ENCODE measurements at places on chromosomes 2 and 18. TPM values are rescaled to one million over a fixed set of nuclear protein-coding genes. Genes with fewer than 3 reads are reported as not detected.
A peak's percentile ranks its signal among the peaks of the same experiment; 100 is the strongest.

- H3K27me3 ChIP-seq = no peaks in the 10 kb centered on the region
- no peak overlapping the region for H3K27ac ChIP-seq
- no peaks in the 10 kb centered on the region for H3K4me1 ChIP-seq
- no peak overlapping the region for H3K4me3 ChIP-seq
Observed at GRCh38 chr2:33419581-33420200, 56.8 kb upstream of the RASGRP3 start.

DNA sequence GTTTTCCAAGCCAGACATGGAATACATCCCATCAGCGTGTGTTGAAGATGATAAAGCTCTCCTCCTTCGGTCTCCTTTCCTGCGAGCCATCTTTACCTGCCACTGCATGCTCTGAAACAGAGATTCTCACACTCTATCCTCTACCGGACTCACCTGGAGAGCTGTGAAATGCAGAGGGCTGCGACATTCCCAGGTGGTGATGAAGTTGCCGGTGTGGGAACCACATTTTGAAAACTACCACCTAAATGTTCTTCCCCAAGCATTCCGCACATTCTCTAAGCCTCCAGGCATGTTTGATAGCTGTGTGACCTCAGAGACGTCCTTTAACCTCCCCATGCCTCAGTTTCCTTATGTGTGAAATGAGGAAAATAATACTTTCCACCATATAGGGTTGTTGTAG lies 226.2 kb upstream of the RAB6C start:
- H3K36me3 ChIP-seq = no peaks in the 10 kb centered on the region
- no peaks in the 10 kb centered on the region for H3K27me3 ChIP-seq
- no peak for DNase-seq
- H3K4me3 ChIP-seq = no peak overlapping the region
- H3K4me1 ChIP-seq = no peaks in the 10 kb centered on the region

DNA sequence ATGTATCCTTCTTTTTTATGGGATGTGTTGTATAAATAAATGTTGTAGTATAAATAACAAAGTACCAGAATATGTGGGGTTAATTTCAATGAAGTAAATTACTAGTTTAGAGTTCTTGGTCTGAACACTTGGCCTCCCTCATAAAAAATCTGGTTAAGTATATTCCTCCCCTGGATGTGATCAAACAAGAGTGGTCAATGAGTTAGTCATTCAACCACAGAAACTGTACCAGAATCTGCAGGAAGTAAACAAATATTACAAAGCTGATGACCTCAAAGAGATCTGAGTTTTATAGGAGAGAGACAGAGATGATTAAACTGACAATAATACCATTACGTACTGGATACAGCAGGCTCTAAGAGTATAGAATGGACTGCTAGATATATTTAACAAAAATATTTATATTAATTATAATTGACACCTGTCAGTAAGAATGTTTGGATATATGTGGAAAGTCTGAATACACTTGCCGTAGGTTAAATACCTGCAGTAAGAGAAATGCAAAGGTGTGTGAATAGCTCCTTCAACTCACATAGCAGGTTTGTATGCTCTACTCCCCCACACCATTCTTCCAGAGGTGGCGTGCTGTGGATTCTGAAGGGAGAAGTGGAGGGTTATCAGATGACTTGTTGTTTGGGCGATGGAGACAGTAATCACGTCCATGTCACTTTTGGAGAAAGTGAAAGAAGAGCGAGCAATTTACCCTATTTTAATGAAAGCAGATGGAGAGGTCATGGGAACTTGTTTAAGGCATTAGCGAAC lies 108.3 kb upstream of the LRATD1 start:
- DNase-seq = peak; percentile 20
- H3K36me3 ChIP-seq = no peaks in the 10 kb centered on the region
- no peaks in the 10 kb centered on the region for H3K27me3 ChIP-seq

DNA sequence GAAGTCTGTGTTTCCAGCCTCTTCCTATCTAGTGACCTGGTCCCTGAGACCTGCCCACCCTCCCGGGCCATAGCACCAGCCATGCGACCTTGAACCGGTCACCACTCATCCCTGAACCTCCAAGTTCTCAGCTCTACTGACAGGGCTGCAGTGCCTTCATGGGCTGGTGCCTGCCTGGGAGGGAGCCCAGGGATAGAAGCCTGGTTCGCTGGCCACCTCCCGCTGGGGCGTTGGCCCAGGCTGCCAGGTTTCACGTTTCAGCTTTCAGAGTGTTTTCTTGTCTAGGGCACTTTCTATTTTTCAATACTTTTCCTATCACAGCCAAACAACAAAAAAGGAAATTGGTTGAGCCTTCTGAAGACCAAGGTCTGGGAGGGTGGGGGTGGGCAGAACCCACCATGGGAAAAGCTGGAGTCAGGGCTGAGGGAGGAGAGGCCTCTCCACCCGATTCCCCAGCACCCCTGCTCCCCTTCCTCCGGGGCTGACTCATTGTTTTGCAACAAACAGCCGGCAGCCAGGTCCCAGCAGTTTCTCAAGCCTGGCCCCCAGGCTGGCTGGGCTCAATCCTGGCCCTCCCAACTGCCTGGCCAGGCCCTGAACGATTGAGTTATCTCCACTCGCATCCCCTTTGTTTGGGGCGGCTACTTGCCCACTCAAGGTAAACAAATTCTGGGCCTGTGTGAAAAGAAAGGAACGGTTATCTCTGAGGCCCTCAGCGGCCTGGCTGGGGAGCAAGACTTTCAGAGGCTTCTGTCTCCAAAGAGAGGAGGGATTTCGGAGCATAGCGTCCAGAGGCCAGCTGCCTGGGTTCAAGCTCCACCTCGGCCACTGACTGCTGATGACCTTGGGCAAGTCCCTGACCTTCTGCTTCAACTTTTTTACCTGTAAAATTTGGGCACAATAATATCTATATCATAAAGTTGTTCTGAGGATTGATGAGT lies 47.5 kb downstream of the ZFP36L2 start:
- H3K4me3 ChIP-seq = no peak overlapping the region
- H3K36me3 ChIP-seq = no peaks in the 10 kb centered on the region
- H3K27ac ChIP-seq = peak overlapping the region; percentile 66
- DNase-seq = peak; percentile 94

CHN1 gene
- total RNA-seq = 14.1 TPM

DNA sequence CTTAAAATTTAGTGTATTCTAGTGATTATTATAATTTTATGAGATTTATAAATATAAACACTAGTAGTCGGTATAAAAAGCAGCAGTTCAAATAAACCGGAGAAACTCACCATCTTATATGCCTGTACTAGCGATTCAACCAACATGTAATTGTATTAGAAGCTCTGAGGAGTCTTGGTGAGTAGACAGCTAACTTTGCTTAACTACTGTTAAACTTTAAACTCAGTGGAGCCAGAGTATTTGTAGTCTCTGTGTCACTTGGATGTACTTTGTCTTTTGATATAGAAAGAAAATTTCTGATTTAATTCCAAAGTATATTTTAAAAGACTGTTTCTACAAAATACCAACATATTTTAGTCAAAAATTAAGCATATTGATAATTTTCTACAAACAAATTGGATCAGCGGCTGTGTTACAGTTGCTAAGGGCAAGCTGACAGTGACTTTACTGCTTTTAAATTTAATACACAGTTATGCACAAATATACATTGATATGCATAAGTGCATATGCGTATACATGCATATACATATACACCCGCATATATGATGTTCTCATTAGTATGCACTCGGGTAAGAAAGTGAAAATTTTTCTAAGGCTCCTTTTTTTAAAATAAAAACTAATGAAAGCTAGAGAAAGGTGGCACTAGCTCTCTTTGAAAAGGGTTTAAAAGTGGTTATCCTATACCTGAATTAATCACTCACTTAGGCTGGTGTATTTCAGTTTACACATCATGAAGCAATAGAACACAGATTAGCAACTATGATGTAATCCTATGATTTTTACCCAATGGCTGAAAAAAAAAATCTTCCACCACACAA lies 374.5 kb downstream of the NCKAP5 start:
- H3K36me3 ChIP-seq = no peaks in the 10 kb centered on the region
- H3K4me1 ChIP-seq = no peaks in the 10 kb centered on the region
- no peaks in the 10 kb centered on the region for H3K27me3 ChIP-seq
- peak; percentile 10 for DNase-seq
- no peak overlapping the region for H3K4me3 ChIP-seq

NT5C1B gene
- total RNA-seq = not detected

MAL gene
- 477 TPM for total RNA-seq

- no peaks in the 10 kb centered on the region for H3K36me3 ChIP-seq
- H3K27ac ChIP-seq = no peak overlapping the region
- no peaks in the 10 kb centered on the region for H3K4me1 ChIP-seq
- DNase-seq = no peak
- H3K4me3 ChIP-seq = no peak overlapping the region
Observed at GRCh38 chr2:43292851-43293743, 66.7 kb upstream of the ZFP36L2 start.

SERPINB2 gene
- not detected for total RNA-seq

DNA sequence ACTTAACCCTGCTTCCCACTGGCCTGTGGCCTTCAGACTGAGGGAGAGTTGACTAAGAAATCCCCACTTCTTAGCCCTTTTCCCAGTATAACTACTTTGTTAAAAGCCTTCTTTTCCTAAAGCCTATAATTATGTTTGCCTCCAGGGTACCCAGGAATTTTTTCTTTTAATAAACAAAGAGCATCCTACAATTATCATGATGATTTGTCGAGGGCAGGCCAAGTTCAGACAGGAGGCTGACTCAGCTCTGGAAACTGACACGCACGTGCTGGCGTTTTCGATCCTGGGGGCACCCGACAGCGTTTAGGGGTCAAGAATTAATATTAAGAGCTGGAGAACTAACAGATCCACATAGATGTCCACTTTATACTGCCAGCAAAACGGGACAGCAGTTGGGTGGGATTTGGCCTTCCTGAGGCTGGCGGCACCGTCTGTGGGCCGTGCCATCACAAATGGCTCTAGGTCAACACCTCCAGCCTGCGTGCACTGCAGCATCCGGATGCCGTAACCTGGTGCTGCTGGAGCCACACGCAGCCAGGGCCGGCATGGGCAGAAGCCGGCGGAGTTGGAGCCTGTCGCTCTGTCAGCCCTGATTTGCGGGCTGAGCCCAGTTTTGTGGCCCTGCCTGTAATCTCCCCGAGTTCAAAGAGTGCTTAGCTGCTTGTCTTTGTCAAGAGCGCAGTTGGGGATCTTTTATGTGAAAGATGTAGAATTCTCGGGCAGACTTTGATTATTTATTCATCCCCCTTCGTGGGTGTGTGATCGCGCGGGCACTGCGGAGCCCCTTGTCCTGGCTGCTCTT lies 191.0 kb downstream of the GLI2 start:
- DNase-seq = no peak
- no peak overlapping the region for H3K27ac ChIP-seq
- H3K4me3 ChIP-seq = no peak overlapping the region
- H3K4me1 ChIP-seq = no peaks in the 10 kb centered on the region

GRCh38 chr2:38656866-38657480 lies 8.9 kb upstream of the GALM start:
- H3K4me3 ChIP-seq = no peak overlapping the region
- H3K27me3 ChIP-seq = no peaks in the 10 kb centered on the region
- no peaks in the 10 kb centered on the region for H3K4me1 ChIP-seq
- H3K27ac ChIP-seq = no peak overlapping the region
- DNase-seq = no peak

DNA sequence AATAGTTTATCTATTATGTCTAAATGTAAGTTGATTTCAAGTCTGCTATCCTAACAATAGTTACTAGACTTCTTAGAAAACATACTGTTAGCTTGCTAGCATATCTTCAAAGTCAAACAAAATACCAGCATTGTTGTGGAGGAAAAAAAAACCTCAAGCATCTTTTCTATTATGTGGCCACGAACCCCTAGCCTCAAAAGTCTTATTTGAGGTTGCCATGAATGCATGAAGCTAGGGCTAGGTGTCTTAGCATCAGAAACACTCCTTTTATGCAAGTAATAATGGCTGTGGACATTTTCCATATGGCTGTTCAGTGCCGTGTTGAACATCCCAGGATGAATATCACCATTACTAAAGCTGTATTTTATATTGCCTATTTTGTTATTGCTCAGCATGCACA lies 86.6 kb upstream of the OTX1 start:
- H3K27ac ChIP-seq = no peak overlapping the region
- no peaks in the 10 kb centered on the region for H3K36me3 ChIP-seq
- H3K4me3 ChIP-seq = no peak overlapping the region

IL1F10 gene
- total RNA-seq = not detected

EDAR gene
- 3.1 TPM for total RNA-seq

DNA sequence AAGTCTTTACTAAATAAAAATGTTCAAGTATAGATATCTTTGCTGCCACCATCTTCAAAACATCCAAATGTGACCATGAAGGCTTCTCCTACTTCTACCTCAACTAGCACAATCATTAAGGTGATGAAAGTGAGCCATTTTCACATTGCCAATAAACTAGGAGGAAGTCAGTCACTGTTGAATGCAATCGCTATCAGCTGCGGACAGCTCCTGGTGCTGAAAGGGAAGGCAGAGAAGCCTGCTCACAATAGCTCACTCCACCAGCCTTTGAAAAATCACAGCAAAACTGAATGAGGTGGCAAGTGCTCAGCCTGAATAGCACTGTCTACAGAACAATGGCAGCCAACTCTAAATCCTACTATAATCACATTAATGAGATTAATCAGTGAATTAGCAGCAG lies 2.2 kb downstream of the MYT1L start:
- DNase-seq = peak; percentile 77
- no peak overlapping the region for H3K4me3 ChIP-seq
- H3K27me3 ChIP-seq = no peaks in the 10 kb centered on the region

- no peaks in the 10 kb centered on the region for H3K27me3 ChIP-seq
- no peak for DNase-seq
- no peaks in the 10 kb centered on the region for H3K36me3 ChIP-seq
- no peak overlapping the region for H3K27ac ChIP-seq
- H3K4me1 ChIP-seq = no peaks in the 10 kb centered on the region
Observed at GRCh38 chr18:12589448-12589847, 68.5 kb downstream of the SPIRE1 start.

DNA sequence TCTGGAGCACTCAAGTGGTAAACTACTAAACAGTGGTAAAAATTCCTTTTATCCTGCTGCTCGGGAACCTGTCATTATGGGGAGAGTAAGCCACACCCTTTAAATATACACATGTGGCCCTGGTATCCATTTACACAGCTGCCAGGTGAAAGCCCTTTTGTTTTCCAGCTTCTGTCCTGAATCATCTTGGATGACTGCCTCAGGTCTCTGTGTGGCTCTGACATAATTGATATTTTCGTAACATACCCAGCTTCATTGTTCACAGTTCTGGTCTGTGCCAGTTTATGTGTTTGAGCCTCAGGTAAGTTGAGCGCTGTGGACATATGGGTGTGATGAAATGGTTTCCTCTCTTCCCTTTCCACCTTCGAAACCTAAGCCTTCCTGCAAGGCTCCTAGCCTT lies 15.7 kb upstream of the TTC39C start:
- DNase-seq = peak; percentile 18
- no peaks in the 10 kb centered on the region for H3K27me3 ChIP-seq
- H3K36me3 ChIP-seq = no peaks in the 10 kb centered on the region
- H3K4me1 ChIP-seq = no peaks in the 10 kb centered on the region

GRCh38 chr2:12737297-12737696 lies 20.6 kb downstream of the TRIB2 start:
- H3K27ac ChIP-seq = no peak overlapping the region
- H3K4me3 ChIP-seq = no peak overlapping the region
- H3K36me3 ChIP-seq = peaks cover 7% of the 10 kb centered on the region
- DNase-seq = no peak
- no peaks in the 10 kb centered on the region for H3K27me3 ChIP-seq

GRCh38 chr2:165453561-165454094 lies 15.9 kb upstream of the CSRNP3 start:
- H3K27ac ChIP-seq = no peak overlapping the region
- H3K4me1 ChIP-seq = no peaks in the 10 kb centered on the region
- no peaks in the 10 kb centered on the region for H3K36me3 ChIP-seq
- no peak for DNase-seq

IL1RL1 gene
- 32.3 TPM for total RNA-seq

FAP gene
- total RNA-seq = 3.3 TPM
